ENCODE measurements at places on chromosomes 4 and X. TPM values are rescaled to one million over a fixed set of nuclear protein-coding genes. Genes with fewer than 3 reads are reported as not detected.

HTRA3 gene
- total RNA-seq, result 55.5 TPM

GPR173 gene
- total RNA-seq, result 2.3 TPM

STAP1 gene
- 0.81 TPM for total RNA-seq

PRRG1 gene
- total RNA-seq, result 7.2 TPM

NOP14 gene
- 21.0 TPM for total RNA-seq

PDGFC gene
- total RNA-seq, result 32.8 TPM

AFP gene
- not detected for total RNA-seq

TKTL2 gene
- 0.21 TPM for total RNA-seq

LINC00632 gene
- total RNA-seq, result 161 TPM

DNA sequence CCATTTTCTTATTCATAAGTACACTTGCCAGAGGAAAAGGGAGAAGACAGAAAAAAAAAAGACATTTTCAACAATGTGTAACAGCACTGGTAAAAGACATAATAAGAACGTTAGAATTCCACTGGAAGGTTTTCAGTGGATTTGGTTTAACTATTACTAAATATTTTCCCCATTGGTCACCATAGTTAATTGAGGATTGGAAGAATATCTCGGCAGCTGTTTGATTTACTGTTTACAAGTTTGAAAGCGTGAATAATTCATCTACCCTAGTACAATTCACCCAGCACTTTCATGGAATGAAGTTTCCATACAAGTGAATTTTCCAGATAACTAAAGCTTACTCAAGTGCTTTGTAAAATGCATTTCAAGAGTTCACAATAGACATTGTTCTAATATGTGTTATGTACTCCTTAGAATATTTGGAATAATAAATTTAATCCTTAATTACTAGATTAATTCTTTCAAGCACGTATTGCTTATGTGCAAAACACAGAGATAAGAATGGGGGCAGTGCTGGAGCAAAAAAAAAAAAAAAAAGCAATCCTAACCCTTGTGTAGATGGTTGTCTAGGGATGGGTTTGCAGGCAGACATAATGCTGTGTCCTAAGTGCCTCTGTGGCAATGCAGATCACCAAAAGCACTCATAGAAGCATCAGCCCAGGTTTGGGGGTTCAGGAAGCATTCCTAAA is 57.1 kb downstream of the ENPEP start:
- H3K27me3 ChIP-seq, result no peaks in the 10 kb centered on the region
- peak overlapping the region; percentile 57 for H3K4me3 ChIP-seq
- H3K4me1 ChIP-seq, result peaks cover 7% of the 10 kb centered on the region
- no peak overlapping the region for H3K27ac ChIP-seq

DNA sequence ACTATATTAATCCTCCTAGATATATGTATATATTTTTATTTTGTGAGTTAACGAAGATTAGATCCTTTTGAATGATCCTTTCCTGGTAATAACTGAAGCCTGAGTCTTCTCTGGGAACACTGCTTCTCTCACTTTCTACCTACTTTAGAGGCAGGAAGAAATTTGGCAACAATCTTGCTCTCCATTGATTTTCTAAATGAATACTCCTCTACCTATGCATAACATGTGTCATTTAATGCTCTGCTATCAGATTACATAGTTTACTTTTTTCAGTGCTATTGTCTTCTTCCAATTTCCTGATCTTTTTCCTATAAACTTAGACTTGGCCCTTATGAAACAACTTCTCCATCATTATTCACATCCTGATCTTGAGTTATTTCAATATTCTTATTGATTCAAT is 60.4 kb upstream of the PDHA2 start:
- H3K4me3 ChIP-seq, result no peak overlapping the region
- H3K27ac ChIP-seq, result no peak overlapping the region
- no peaks in the 10 kb centered on the region for H3K36me3 ChIP-seq
- no peaks in the 10 kb centered on the region for H3K27me3 ChIP-seq

- H3K4me3 ChIP-seq, result no peak overlapping the region
- H3K27me3 ChIP-seq, result no peaks in the 10 kb centered on the region
- H3K4me1 ChIP-seq, result peaks cover 10% of the 10 kb centered on the region
- no peak overlapping the region for H3K27ac ChIP-seq
- H3K36me3 ChIP-seq, result no peaks in the 10 kb centered on the region
- DNase-seq, result no peak
Measured at GRCh38 chr4:152095701-152096070, 334.9 kb upstream of the GATB start.

GRCh38 chr4:83568062-83568461 is 32.2 kb downstream of the GPAT3 start:
- H3K4me3 ChIP-seq, result no peak overlapping the region
- no peaks in the 10 kb centered on the region for H3K4me1 ChIP-seq
- H3K27me3 ChIP-seq, result no peaks in the 10 kb centered on the region
- no peaks in the 10 kb centered on the region for H3K36me3 ChIP-seq
- H3K27ac ChIP-seq, result no peak overlapping the region

GRCh38 chr4:2870082-2870481 is 26.4 kb downstream of the ADD1 start:
- no peaks in the 10 kb centered on the region for H3K36me3 ChIP-seq
- H3K4me3 ChIP-seq, result no peak overlapping the region
- no peak overlapping the region for H3K27ac ChIP-seq

DNA sequence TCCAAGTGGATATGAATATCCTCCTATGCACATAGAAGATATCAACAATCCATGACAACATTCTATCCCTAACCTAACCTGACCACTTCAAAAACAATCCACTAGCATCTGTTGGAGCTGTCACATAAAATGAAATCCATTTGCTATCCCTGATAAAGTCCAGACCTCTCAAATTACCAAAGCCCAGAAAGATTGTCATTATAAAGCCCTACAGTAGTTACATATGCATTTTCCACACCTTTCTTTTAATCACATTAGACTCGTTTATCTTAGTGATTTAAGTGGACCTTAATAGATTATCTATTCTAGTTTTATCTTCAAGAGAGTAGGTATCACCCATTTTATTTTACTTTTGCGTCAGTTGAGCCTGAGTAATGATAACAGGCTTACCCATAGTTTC is 30.6 kb downstream of the LDB2 start:
- H3K36me3 ChIP-seq, result no peaks in the 10 kb centered on the region
- no peak for DNase-seq
- no peak overlapping the region for H3K27ac ChIP-seq
- no peak overlapping the region for H3K4me3 ChIP-seq
- H3K27me3 ChIP-seq, result no peaks in the 10 kb centered on the region

GRCh38 chr4:2083116-2083825 is 24.1 kb downstream of the NAT8L start:
- no peak overlapping the region for H3K27ac ChIP-seq
- no peaks in the 10 kb centered on the region for H3K36me3 ChIP-seq
- no peaks in the 10 kb centered on the region for H3K27me3 ChIP-seq

- H3K27ac ChIP-seq, result no peak overlapping the region
- no peaks in the 10 kb centered on the region for H3K27me3 ChIP-seq
- no peak overlapping the region for H3K4me3 ChIP-seq
- no peak for DNase-seq
Measured at GRCh38 chrX:147183161-147183560, 368.6 kb upstream of the CXorf51A start.

DNA sequence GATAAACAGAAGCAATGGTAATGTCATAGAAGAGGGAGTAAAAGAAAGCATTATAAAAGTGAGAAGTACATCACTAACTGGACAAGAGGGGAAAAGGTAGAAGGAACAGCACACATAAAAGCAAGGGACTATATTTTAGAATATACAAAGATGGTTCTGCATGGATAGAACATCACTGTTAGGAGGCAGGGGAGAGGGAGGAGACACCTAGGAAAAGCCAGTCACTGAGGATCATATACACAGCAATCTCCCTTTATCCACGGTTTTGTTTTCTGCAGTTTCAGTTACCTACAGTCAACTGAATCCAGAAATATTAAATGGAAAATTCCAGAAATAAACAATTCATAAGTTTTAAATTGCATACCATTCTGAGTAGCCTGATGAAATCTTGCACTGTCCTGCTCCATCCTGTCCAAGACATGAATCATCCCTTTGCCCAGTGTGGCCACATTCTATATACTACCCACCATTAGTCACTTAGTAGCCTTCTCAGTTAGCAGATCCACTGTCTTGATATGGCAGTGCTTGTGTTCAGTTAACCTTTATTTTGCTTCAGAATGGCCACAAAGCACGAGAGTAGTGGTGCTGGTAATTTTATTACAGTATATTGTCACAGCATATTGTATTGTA is 74.2 kb downstream of the PPA2 start:
- H3K27ac ChIP-seq, result no peak overlapping the region
- H3K36me3 ChIP-seq, result no peaks in the 10 kb centered on the region
- no peaks in the 10 kb centered on the region for H3K4me1 ChIP-seq
- H3K4me3 ChIP-seq, result no peak overlapping the region

- no peaks in the 10 kb centered on the region for H3K27me3 ChIP-seq
- no peak for DNase-seq
- peaks cover 5% of the 10 kb centered on the region for H3K4me1 ChIP-seq
- no peak overlapping the region for H3K4me3 ChIP-seq
Measured at GRCh38 chr4:15197005-15197404, 194.7 kb downstream of the CPEB2 start.

DNA sequence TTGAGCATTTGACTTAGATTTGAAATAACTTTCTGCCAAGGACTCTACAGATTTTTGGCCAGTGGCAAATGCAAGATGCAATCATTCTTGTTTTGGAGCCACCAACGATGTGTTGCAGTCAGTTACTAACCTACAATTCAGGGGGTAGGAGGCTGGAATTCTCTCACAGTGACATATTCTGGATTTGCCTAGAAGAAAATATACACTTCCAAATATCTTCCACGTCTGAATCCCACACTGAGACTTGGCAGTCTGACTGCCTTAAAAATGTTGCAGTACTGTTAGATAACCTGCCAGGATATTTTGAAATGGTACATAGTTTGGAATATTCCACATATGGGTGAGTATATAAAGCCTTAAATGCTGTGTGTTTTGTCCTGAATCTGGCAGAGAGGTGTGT is 27.6 kb upstream of the AGTR2 start:
- no peaks in the 10 kb centered on the region for H3K4me1 ChIP-seq
- no peak overlapping the region for H3K4me3 ChIP-seq
- no peaks in the 10 kb centered on the region for H3K27me3 ChIP-seq
- no peak for DNase-seq
- no peak overlapping the region for H3K27ac ChIP-seq

GRCh38 chrX:71492231-71493065 is 40.5 kb upstream of the OGT start:
- no peak overlapping the region for H3K27ac ChIP-seq
- H3K27me3 ChIP-seq, result no peaks in the 10 kb centered on the region
- H3K4me3 ChIP-seq, result peak overlapping the region; percentile 78
- no peaks in the 10 kb centered on the region for H3K36me3 ChIP-seq
- DNase-seq, result no peak

DNA sequence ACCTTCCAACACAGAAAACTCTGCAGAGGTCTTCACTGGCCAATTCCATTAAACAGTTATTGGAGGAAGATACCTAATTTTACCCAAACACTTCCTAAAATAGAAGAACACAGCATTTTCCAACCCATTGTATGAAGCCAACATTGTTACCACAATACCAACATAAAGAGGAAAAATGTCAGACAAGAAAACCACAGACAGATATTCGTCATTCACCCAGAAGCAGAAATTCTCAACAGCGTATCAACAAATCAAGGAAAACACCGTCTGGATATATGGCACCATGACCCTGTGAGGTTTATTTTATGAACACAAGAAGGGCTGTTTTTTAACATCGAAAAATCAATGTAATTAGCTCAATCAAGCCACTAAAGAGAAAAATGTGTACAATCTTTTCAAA is 255.6 kb downstream of the ASMT start:
- no peaks in the 10 kb centered on the region for H3K36me3 ChIP-seq
- H3K4me1 ChIP-seq, result no peaks in the 10 kb centered on the region
- no peak overlapping the region for H3K4me3 ChIP-seq
- DNase-seq, result no peak
- H3K27me3 ChIP-seq, result no peaks in the 10 kb centered on the region

- no peaks in the 10 kb centered on the region for H3K4me1 ChIP-seq
- H3K36me3 ChIP-seq, result no peaks in the 10 kb centered on the region
- H3K27ac ChIP-seq, result no peak within 1 kb of the TSS
- no peaks in the 10 kb centered on the region for H3K27me3 ChIP-seq
Measured at GRCh38 chrX:30246769-30247489, at the start of gene MAGEB1. TSS of gene MAGEB1 (plus strand) at chrX:30247146. CDS start at chrX:30250494, 3,348 bp downstream.

- H3K4me1 ChIP-seq, result peaks cover 17% of the 10 kb centered on the region
- no peak overlapping the region for H3K4me3 ChIP-seq
- no peaks in the 10 kb centered on the region for H3K36me3 ChIP-seq
- H3K27me3 ChIP-seq, result no peaks in the 10 kb centered on the region
Measured at GRCh38 chrX:136710325-136710951, 62.5 kb downstream of the CD40LG start.

- no peak for DNase-seq
- H3K4me3 ChIP-seq, result no peak overlapping the region
- no peaks in the 10 kb centered on the region for H3K4me1 ChIP-seq
- no peaks in the 10 kb centered on the region for H3K27me3 ChIP-seq
- H3K36me3 ChIP-seq, result no peaks in the 10 kb centered on the region
Measured at GRCh38 chr4:171157462-171158082, 655.6 kb upstream of the GALNTL6 start.

DNA sequence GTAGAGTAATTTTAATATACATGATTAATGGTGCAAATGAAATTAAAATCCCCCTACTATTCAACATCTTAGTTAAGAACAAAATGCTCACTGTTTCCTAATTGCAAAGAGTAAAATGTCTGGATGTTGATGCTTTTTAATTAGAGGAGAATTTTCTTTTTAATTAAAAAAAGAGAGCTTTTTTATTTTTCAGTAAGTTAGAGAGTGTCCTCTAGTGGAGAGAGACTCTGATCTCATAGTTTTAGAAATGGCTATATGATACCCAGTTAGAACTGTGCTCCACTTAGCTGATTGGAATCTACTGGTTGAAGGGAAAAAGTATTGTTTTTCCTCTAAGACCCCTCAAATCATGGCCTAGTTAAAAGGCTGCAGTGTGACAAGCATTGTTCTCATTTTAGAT is 312.0 kb upstream of the MAGEB2 start:
- no peak overlapping the region for H3K4me3 ChIP-seq
- H3K27ac ChIP-seq, result no peak overlapping the region
- H3K27me3 ChIP-seq, result no peaks in the 10 kb centered on the region
- DNase-seq, result no peak
- no peaks in the 10 kb centered on the region for H3K36me3 ChIP-seq
- no peaks in the 10 kb centered on the region for H3K4me1 ChIP-seq

DNA sequence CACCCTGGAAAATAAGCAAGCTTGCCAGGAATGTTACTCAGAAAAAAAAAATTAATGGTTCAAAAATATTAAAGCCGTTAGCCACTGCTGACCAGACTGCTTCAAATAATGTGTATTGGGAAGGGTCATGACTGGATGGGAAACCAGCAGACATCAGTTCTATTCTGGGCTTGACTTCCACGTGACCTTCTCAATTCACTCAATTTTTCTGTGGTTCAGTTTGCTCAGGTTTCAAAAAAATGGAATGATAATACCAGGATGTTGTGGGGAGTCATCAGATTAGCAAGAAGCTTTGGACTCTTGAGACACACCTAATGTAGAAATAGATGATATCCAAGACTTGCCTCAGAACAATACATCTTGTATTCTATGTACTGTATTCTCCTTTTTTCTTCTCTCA is 541.9 kb upstream of the BOD1L1 start:
- H3K27me3 ChIP-seq, result no peaks in the 10 kb centered on the region
- H3K27ac ChIP-seq, result no peak overlapping the region
- no peaks in the 10 kb centered on the region for H3K36me3 ChIP-seq
- no peak overlapping the region for H3K4me3 ChIP-seq
- H3K4me1 ChIP-seq, result no peaks in the 10 kb centered on the region
- no peak for DNase-seq

GRCh38 chr4:113142351-113142750 is 92.9 kb downstream of the ANK2 start:
- no peak overlapping the region for H3K27ac ChIP-seq
- H3K4me3 ChIP-seq, result no peak overlapping the region
- peaks cover 1% of the 10 kb centered on the region for H3K4me1 ChIP-seq
- DNase-seq, result no peak
- no peaks in the 10 kb centered on the region for H3K27me3 ChIP-seq

Measured in thoracic aorta (tissue), 2 donors.